GM12864 (cell line): ENCODE measurements at places on chromosomes 5 and 9.

- DNase-seq: no peak
Observed at GRCh38 chr5:174343826-174344225, 298.3 kb downstream of the NSG2 start.

GRCh38 chr9:117160254-117160653 is 254.6 kb downstream of the ASTN2 start:
- DNase-seq: no peak

- no peak for DNase-seq
Observed at GRCh38 chr5:129631961-129632360, 115.9 kb upstream of the MINAR2 start.

- no peak for DNase-seq
Observed at GRCh38 chr5:144009116-144009515, 161.3 kb downstream of the YIPF5 start.

GRCh38 chr5:103469288-103470040 is 93.1 kb downstream of the NUDT12 start:
- no peak for DNase-seq

GRCh38 chr5:37090123-37090726 is 159.0 kb downstream of the CPLANE1 start:
- DNase-seq: no peak

GRCh38 chr5:3590967-3591900 is 4.4 kb upstream of the IRX1 start:
- no peak for DNase-seq

- DNase-seq: no peak
Observed at GRCh38 chr5:54083851-54084250, 226.5 kb downstream of the ARL15 start.

- no peak for DNase-seq
Observed at GRCh38 chr9:92640398-92641091, 29.4 kb downstream of the IPPK start.

DNA sequence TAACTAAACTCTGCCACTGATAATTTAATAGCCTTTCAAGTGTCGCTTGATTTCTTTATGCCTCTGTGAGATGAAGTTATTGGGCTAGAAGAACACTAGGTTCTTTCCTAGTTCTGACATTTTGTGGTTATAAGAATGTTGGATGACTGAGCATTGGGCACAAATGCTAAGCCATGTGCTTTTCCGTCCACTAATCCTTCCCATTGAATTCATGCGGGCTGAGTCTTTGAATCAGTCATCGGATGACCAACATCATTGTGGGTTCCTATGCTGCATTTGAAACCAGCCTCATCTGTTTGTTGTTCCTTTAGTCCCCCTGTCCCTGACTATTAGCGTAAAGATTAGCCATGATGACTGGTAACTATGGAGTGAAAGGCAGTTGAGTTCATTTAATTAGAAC is 58.5 kb downstream of the ALDH1A1 start:
- no peak for DNase-seq

GRCh38 chr5:121273833-121274433 is 577.7 kb upstream of the FTMT start:
- DNase-seq: no peak

DNA sequence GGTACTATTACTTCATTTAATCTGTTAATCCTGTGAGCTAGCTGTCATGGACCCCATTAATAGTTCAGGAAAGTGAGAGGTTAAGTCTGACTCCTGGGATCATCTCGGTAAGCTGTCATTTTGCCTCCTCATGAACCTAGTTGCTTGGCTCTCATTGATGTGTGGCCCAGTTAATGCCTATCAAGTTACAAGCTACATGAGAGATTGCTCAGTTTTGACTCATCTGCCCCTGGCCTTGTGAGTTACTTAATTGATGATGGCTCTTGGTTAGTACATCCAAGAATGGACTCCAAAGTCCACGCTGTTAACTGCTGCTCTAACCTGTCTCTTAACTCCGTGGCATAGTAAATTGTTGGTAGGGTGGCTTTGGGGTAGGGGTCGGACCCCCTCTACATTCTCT is 23.9 kb downstream of the LARP1 start:
- DNase-seq: no peak

- DNase-seq: no peak
Observed at GRCh38 chr5:192970-193831, 1.9 kb downstream of the LRRC14B start.
